ENCODE measurements at places on chromosomes 16 and 17. TPM values are rescaled to one million over a fixed set of nuclear protein-coding genes. Genes with fewer than 3 reads are reported as not detected.

CCL8 gene
- total RNA-seq: not detected

DNA sequence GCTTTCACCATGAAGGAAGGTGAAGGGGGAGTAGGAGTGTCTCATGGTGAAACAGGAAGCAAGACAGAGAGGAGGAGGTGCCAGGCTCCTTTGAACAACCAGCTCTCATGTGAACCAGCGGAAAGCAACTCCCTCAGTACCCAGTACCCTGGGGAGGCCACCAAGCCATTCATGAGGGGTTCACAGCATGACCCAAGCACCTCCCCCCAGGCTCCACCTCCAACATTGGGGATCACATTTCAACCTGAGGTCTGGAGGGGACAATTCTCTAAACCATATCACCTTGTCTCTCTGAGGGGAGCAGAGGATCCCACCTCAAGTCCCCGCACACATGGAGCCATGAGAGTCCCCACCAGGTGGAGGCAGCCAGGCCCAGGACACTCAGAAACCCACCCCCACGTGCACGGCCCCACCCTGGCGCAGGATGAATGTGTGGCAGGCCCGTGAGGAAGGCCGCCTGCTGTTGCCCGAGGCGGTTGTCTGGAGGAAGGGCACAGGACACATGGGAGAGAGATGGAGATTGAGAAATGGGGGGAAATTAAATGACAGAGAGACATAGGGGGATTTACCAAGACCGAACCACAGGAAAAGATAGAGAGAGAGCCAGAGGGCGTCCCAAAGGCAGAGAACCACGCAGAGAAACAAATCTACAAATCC is 85.9 kb downstream of the TMEM132E start:
- no peak for DNase-seq

DNA sequence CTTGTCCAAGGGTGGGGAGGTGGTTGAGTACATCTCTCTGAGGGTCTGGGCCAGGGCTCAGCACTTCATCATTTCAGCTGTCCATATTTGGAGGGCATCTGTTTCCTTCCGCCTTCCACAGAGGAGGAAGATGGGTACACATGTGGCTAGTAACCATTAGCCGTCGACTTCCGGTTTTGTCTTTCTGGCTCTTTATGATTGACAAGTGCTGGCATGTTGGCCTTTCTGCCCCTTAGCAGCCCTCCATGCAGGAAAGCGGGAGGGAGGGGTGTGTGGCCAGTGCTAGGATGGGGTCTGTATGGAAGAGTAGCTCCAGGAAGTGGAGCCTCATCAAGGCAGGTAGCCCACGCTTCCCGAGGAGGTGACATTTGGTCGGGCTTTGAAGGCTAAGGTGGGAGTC is 69.6 kb downstream of the RAI1 start:
- DNase-seq: no peak

DNA sequence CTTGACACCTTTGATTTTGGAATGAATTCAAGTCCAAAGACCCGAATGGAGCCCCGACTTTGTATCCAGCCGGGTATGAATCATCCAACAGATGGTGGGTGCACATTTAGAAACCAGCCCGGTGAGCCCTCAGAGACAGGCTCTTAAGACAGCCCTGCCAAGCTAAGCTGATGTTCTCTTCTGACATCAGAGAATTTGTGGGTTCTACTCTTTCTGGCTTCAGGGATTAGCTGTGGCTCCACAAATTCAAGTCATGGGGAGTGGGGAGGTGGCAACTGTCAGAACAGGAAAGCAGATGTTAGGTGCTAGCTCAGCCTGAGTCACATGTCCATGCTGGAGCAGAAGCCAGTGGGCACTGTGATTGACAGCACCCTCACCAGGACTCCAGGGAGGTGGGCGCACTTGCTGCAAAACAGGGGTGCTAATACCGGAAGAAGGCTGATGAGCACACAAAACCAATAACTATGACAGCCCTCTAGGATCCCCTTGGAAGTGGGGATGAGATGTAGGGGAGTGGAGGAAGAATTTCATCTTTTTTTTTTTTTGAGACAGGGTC is 31.4 kb upstream of the XYLT2 start:
- no peak for DNase-seq

- DNase-seq: no peak
These were observed 98.5 kb downstream of the SOX9 start for GRCh38 chr17:72219137-72219823.

- DNase-seq: no peak
These were observed 8.4 kb downstream of the TMEM95 start for GRCh38 chr17:7363311-7363710.

Measured in kidney epithelial cell (primary cell).